ENCODE measurements at places on chromosomes 16 and 17. TPM values are rescaled to one million over a fixed set of nuclear protein-coding genes. Genes with fewer than 3 reads are reported as not detected.

DNA sequence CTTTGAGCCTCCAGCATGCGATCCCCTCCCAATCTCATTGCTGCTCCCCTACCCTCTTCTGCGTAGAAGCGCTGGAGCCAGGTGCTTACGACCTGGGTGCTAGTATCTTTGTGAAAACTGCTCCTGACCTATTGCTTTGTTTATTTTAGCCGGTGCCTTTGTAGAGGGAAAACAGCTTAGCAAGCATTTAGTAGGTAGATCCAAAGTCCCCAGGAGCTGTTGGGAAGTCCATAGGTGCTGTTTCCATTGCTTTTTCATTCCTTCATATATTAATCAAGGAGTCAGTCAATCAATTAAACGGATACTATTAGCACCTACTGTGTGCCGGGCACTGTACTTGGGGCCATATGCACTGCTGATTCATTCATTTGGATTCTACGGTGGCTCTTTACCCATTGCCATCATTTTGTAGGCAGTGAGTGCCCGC is 497.6 kb downstream of the WWOX start:
- H3K36me3 ChIP-seq = no peaks in the 10 kb centered on the region
- H3K27ac ChIP-seq = no peak overlapping the region
- H3K27me3 ChIP-seq = no peaks in the 10 kb centered on the region
- DNase-seq = no peak

CHTF18 gene
- 37.1 TPM for polyA plus RNA-seq

CIBAR2 gene
- 3.6 TPM for polyA plus RNA-seq

DNA sequence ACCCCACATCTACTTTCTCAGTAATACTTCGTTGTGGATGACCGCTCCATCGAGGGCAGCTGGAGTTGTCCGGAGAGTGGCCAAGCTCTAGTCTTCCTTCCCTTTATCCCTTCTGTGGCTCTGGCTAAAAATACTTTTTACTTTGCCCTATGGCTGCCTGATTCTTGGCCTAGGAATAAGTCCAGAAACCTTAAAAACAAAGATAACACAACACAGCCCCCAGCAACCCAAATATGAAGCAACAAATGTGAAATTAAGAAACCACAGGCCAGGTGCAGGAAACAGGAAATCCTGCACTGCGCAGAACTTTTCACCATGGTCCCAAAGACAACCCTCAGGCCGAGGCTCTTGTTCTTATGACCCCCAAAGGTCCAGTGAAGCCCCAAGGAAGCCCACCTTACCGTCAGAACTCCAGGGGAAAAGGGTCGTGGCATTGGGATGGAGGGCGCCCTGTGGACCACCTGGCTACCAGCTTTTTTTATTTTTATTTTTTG is 26.0 kb downstream of the TK2 start:
- peak overlapping the region; percentile 15 for H3K27ac ChIP-seq
- DNase-seq = no peak
- no peaks in the 10 kb centered on the region for H3K27me3 ChIP-seq
- peaks cover 21% of the 10 kb centered on the region for H3K4me1 ChIP-seq

ACBD4 gene
- 14.2 TPM for polyA plus RNA-seq

DNA sequence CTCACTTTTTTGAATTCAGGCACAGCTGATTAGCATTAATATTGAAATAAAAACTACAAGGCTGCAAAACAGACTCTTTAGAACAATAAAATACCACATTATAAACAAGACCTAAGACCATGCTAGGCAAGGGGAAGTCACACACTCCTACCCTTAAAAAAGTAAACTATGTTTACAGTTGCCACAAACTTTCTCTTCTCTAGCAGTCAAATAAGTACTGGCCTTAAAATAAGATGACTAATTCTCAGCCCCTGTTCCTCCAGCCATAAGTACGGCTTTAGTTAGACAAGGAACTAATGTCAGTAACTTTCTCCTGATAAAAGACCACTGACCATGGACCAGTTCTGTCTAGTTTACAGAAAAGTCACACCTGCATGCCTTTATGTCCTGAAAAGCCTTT is 19.5 kb upstream of the CPHXL start:
- no peak for DNase-seq
- no peaks in the 10 kb centered on the region for H3K4me1 ChIP-seq
- no peak overlapping the region for H3K4me3 ChIP-seq
- H3K27me3 ChIP-seq = no peaks in the 10 kb centered on the region
- no peaks in the 10 kb centered on the region for H3K36me3 ChIP-seq

DNA sequence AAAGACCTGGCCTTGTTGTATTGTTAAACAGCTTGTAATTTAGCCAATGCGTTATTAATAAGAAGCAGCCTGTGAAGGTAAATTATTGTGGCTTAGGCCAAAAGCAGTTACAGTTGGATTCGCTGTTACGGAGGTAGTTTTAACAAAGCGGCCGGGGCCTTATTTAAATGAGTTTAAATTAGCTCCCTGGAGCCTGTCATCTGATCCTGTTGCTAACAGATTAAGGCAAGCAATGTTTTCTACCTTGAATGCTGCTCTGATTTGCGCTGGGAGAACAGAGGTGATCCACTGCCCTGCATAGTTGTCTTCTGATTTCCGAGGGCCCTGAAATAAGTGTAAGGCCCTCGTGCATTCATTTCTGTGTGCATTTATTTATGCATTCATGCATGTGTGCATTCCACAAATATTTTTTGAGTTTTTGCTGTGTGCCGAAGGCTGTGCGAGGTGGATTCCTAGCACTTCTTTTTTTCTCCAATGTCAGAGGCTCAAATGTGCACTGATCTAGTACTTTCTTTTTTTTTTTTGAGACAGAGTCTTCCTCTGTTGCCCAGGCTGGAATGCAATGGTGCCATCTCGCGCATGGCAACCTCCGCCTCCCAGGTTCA is 10.9 kb downstream of the SEC14L5 start:
- no peak overlapping the region for H3K4me3 ChIP-seq
- H3K4me1 ChIP-seq = peaks cover 12% of the 10 kb centered on the region
- no peak for DNase-seq
- no peaks in the 10 kb centered on the region for H3K36me3 ChIP-seq
- H3K27me3 ChIP-seq = no peaks in the 10 kb centered on the region
- no peak overlapping the region for H3K27ac ChIP-seq

DNA sequence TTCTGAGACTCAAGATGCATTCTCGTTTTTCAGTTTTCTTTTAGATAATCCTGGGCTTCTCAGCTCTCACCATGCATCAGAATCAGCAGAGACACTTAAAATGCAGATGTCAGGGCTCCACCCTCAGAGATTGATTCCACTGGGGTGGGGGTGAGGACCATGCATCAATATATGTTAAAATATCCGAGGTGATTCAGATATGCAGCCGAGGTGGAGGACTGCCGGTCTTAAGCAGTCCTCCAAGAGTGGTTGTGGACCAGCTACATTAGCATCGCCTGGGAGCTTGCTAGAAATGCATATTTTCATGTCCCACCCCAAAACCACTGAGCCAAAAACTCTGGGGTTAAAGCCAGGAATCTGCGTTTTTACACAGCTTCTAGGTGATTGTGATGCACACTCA is 501.3 kb downstream of the CDH13 start:
- no peaks in the 10 kb centered on the region for H3K27me3 ChIP-seq
- no peak for DNase-seq
- H3K27ac ChIP-seq = no peak overlapping the region
- H3K36me3 ChIP-seq = no peaks in the 10 kb centered on the region

PLCD3 gene
- 115 TPM for polyA plus RNA-seq

DNA sequence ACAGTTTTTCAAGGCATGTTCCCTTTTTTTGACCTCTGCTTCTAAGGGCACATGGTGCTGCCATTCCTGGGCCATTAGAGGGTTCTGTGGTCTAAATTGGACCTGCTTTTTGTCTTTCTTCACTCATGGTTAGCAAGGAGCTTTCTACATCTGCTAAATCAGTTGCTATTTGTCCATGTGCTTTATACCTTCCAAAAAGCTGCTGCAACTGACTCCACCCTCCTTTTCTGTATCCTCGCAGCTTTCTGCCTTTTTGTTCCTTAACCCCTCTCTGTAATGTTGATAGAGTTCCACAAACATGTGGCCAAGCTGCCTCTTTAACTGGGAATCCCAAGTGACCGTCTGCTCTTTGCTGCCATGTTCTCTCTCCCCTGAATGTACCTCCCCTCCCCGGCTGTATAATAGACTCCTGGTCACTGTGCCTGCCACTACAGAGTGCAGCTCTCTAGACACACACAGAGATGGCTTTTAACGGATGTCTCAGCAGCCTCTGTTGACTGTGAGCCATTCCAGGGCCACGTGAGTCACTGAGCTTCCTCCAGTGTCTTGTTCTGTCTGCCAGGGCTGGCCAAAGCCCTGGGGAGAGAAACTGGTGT is 57.4 kb upstream of the TEKT3 start:
- H3K4me1 ChIP-seq = peaks cover 13% of the 10 kb centered on the region
- H3K27ac ChIP-seq = peak overlapping the region; percentile 5
- no peak for DNase-seq
- H3K27me3 ChIP-seq = no peaks in the 10 kb centered on the region
- H3K4me3 ChIP-seq = no peak overlapping the region
- H3K36me3 ChIP-seq = no peaks in the 10 kb centered on the region

DNA sequence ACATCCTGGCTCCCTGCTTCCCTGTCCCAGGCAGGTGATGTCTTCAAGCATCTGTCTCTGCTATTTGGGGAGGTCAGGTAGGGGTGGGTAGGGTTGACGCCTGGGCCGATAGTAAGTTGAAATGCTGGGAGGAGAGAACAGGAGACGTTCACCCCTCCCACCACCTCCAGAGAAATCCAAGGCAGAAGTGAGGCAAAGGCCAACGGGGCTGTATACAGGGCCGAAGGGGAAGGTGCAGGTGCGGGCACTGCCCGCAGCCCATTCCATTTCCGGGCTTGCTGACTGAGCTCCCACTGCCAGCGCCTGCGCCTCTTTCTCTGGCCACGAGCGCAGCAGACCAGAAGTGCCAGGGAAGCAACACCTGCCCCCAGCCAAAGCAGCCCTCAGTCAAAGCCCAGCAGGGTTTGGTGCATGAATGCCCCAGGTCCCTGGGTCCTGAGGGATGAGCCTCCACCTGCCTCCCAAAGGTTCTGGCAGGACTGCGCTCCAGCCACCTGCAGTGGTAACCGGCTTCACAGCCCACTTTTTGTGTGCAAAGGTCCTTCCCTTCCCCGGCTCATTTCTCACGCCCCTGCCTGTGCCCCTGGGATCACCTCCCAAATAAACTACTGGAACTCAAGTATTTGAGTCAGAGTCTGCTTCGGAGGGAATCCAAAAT is 127.6 kb upstream of the TNRC6C start:
- no peaks in the 10 kb centered on the region for H3K27me3 ChIP-seq
- no peak overlapping the region for H3K4me3 ChIP-seq
- H3K36me3 ChIP-seq = no peaks in the 10 kb centered on the region
- peaks cover 52% of the 10 kb centered on the region for H3K4me1 ChIP-seq

- peaks cover 12% of the 10 kb centered on the region for H3K4me1 ChIP-seq
- DNase-seq = no peak
- no peak overlapping the region for H3K27ac ChIP-seq
- H3K27me3 ChIP-seq = no peaks in the 10 kb centered on the region
Observed at GRCh38 chr16:4679850-4680636, 13.3 kb upstream of the NUDT16L1 start.

PRR35 gene
- polyA plus RNA-seq = not detected

DNA sequence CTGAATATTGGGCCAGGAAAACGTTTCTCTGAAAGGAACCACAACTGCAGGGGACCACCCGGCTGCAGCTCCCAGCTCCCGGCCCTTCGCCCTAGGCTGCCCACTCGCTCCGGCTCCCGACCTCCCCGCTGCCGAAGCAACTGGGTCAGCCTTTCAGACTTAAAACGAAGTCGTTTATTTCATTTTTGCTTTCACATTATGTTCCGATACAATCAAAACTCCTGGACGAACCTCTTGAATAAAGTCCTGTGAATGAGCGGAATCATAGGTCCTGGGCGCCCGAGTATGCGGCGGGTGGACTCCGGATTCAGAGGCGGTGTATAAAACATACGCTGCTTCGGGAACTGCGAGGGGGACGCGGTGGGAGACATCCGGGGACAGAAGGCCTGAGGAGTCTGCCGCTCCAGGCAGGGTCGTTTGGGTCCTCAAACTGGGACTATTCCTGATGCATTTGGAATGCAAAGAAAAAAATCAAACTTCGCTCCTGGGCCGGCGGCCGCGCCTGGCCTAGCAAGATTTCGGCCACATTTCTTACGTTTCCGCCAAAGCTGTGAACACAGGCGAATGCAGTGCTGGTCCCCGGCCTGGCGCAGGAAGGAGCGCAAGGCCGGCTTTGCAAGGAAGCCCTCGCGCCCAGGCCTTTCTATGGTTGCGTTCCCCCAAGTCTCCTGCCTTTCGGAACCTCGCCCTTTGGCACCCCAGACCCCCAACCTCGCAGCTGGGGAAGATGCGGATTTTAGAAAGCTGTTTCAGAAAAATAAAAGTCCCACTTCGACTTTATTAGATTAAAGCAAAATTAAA is 3.7 kb downstream of the CBLN1 start:
- DNase-seq = peak; percentile 36
- no peak overlapping the region for H3K4me3 ChIP-seq

DNA sequence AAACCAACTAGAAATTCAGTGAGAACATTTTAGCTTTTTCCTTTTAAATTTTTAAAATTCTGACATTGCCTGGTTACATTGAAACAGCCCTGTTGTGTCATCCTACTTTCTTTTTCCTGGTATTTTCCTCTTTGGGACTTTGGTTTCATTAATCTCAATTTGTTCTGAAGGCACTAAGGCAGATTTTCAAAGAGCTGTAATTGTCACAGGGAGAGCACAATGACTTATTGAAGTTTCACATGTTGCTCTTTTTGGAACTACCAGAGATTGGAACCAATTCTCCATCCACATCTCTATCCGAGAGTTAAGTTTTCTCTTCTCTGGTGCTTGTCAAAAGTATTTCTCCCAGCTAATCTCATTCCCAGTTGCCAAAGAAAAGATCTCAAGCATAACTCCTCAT is 144.7 kb upstream of the TBX2 start:
- no peaks in the 10 kb centered on the region for H3K27me3 ChIP-seq
- H3K27ac ChIP-seq = no peak overlapping the region
- DNase-seq = no peak
- H3K4me3 ChIP-seq = no peak overlapping the region
- H3K36me3 ChIP-seq = no peaks in the 10 kb centered on the region

DNA sequence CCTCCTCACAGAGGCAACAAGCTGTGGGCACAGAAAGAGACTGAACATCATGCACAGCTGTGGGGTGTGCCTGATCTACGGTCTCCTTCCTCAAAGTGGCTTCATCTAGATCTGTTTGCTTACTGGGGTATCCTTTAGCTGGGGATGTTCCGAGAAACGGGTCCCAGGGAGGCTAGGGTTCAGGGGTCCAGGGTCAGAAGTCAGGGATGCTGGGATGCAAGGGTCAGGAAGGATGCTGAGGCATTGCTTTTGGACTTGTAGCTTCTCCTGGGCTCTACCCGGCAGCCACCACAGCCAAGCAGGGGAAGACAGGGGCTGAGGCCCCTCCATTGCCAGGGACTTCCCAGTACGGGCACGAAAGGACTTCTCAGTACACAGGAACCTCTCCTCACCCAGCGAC is 6.6 kb downstream of the CD300LG start:
- no peaks in the 10 kb centered on the region for H3K36me3 ChIP-seq
- H3K27ac ChIP-seq = no peak overlapping the region
- no peak overlapping the region for H3K4me3 ChIP-seq
- DNase-seq = no peak

All from spinal cord (tissue), 10 donors.